ENCODE measurements at places on chromosomes 11 and 22. TPM values are rescaled to one million over a fixed set of nuclear protein-coding genes. Genes with fewer than 3 reads are reported as not detected.

MMP8 gene
- 0.14 TPM for total RNA-seq

CDKN1C gene
- 0.85 TPM for total RNA-seq

SLC37A2 gene
- total RNA-seq: 0.50 TPM

PIK3IP1 gene
- total RNA-seq: 10.7 TPM

DNA sequence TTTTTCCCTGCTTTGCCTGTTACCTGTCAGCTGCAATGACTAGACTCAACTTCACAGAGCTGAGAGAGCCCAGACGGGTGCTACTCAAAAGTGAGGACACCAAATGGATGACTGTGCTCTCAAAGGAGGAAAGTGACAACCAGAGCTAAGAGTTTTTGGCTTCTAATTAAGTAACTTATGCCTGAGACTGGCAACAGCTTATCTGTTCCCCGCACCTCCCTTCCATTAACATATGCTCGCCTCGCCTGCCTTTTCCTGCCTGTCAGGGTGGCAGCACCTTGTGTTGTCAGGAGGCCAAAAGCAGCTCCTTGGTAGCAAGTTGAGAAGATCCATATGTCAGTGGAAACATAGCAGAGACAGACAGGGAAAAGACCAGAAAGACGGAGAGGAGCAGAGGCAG, 573.9 kb upstream of the KIRREL3 start:
- H3K4me1 ChIP-seq: no peaks in the 10 kb centered on the region
- H3K36me3 ChIP-seq: no peaks in the 10 kb centered on the region
- H3K4me3 ChIP-seq: no peak overlapping the region
- no peak overlapping the region for H3K27ac ChIP-seq

GRCh38 chr11:100706179-100706578, 19.1 kb downstream of the ARHGAP42 start:
- no peaks in the 10 kb centered on the region for H3K36me3 ChIP-seq
- H3K4me3 ChIP-seq: no peak overlapping the region
- H3K27ac ChIP-seq: no peak overlapping the region
- no peaks in the 10 kb centered on the region for H3K4me1 ChIP-seq
- no peaks in the 10 kb centered on the region for H3K27me3 ChIP-seq
- DNase-seq: no peak

GRCh38 chr11:7551571-7551970, 37.8 kb downstream of the PPFIBP2 start:
- H3K27me3 ChIP-seq: no peaks in the 10 kb centered on the region
- H3K4me1 ChIP-seq: peaks cover 8% of the 10 kb centered on the region
- H3K27ac ChIP-seq: no peak overlapping the region
- H3K36me3 ChIP-seq: peaks cover 8% of the 10 kb centered on the region
- no peak overlapping the region for H3K4me3 ChIP-seq

DNA sequence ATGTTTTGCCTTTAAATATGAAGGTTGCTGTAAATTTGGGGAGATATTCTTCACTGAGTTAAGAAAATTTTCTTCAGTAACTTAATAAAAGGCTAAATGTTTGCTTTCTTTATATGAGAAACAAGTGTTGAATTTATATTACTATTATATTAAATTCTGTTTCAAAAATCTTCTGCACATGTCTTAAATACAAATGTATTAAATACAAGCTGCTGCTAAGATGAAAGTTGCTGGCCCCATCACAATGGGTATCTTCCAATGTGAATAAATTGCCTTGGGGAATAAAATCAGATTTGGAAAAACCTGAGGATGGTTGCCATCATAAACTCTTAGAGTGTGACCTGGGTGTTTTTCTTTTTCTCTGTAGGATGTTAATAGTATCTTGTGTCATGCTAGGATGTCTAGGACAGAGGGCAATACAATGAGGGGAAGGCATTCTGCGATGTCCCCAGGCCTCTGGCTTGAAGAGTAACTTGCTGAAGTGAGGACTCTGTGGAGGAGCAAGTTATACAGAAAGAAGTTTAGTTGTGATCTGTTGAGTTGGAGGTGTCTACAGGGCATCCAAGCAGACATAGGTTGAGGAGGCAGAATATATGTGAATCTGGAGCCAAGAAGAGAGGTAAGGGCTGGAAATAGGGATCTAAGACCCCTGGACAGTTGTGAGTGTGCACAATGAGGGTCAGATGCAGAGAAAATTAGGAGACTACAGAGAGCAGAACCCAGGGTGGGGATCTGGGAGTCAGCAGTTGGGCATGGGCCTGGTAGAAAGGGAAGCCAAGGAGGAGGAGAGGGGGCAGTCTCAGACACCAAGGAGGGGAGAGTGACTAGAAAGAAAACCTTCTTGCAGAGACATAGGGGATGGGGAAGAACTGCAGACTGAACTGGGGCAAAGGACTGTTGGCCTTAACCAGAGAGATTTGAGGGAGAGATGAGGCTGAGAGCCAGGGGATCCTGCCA, 4.8 kb downstream of the IGLL5 start:
- H3K27me3 ChIP-seq: peaks cover 36% of the 10 kb centered on the region
- H3K36me3 ChIP-seq: no peaks in the 10 kb centered on the region
- H3K27ac ChIP-seq: no peak overlapping the region

DNA sequence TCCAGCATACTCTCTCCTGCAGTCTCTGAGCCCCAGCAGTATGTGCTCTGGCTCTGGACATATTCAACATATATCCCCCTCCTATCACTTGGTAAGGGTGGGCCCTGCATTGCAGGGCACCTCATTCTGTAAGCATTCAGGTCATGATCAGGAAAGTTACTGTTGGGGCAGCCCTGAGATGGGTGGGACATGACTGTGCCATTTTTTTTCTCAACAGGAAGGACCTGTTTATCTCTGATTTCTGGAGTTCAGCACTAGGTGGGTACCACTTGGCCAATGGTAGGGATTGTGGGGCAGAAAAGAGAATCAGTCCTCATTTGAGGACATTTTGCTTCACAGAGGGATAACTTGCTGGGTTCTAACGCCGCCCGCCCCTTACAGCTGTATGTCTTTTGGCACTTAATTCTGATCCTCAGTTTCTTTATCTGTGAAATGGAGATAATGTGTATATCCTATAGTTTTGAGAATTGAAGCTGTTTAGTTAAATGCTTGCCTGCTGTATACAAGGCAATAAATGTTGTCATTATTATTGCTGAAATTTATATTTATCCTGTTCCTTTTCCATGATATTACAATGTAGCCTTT, 2.2 kb downstream of the SRRD start:
- H3K4me3 ChIP-seq: peak overlapping the region; percentile 90
- peak overlapping the region; percentile 35 for H3K27ac ChIP-seq
- no peak for DNase-seq
- H3K36me3 ChIP-seq: peaks cover 13% of the 10 kb centered on the region
- peaks cover 39% of the 10 kb centered on the region for H3K4me1 ChIP-seq

DNA sequence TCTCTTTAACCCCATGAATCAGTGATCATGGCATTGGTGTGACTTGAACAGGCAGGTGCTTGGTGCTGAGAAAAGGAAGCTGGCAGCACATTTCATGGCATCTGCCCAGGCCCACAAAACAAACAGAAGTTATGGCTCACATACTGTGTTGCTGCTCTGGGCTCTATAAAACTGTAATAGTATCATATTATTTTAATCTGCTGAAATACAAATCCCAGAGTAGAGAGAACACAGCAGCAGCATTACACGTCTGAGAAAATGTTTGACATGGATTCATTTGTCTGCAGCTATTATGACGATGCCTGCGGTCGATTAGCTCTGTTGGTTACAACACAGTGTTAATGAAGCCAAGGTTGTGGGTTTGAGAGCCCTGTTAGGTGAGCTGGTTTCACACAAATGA, 80.8 kb downstream of the ALX4 start:
- DNase-seq: no peak
- H3K36me3 ChIP-seq: peaks cover 4% of the 10 kb centered on the region
- no peaks in the 10 kb centered on the region for H3K27me3 ChIP-seq
- peaks cover 11% of the 10 kb centered on the region for H3K4me1 ChIP-seq

DNA sequence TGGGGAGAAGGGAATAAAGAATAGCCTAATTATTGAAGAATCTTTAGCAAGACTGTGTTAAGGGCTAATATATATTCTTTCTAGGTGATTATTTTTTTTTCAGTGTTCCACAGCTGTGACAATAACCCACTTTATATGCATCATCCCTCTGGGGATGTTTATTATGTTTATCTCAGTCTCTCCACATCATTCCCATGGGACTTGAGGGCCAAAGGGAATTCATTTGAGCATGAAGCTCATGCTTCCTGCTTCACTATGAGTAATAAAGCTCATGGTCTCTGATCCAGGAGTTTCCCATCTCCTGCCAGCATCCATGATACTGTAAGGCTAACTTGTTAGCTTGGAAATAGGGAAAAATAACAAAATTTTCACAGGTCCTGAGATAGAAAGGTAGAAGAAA, 1888.4 kb downstream of the LRRC4C start:
- H3K27ac ChIP-seq: no peak overlapping the region
- no peak for DNase-seq
- no peak overlapping the region for H3K4me3 ChIP-seq
- H3K27me3 ChIP-seq: no peaks in the 10 kb centered on the region
- H3K4me1 ChIP-seq: no peaks in the 10 kb centered on the region
- no peaks in the 10 kb centered on the region for H3K36me3 ChIP-seq

- DNase-seq: no peak
- H3K4me1 ChIP-seq: peaks cover 31% of the 10 kb centered on the region
- peaks cover 19% of the 10 kb centered on the region for H3K36me3 ChIP-seq
- no peak overlapping the region for H3K4me3 ChIP-seq
- H3K27me3 ChIP-seq: no peaks in the 10 kb centered on the region
- H3K27ac ChIP-seq: no peak overlapping the region
These were observed 2.9 kb upstream of the IL18BP start for GRCh38 chr11:71995726-71996291.

- H3K27ac ChIP-seq: no peak overlapping the region
- H3K27me3 ChIP-seq: peaks cover 4% of the 10 kb centered on the region
- no peak overlapping the region for H3K4me3 ChIP-seq
- peaks cover 8% of the 10 kb centered on the region for H3K36me3 ChIP-seq
These were observed 2.0 kb upstream of the CDK2AP2 start for GRCh38 chr11:67510023-67510345.

DNA sequence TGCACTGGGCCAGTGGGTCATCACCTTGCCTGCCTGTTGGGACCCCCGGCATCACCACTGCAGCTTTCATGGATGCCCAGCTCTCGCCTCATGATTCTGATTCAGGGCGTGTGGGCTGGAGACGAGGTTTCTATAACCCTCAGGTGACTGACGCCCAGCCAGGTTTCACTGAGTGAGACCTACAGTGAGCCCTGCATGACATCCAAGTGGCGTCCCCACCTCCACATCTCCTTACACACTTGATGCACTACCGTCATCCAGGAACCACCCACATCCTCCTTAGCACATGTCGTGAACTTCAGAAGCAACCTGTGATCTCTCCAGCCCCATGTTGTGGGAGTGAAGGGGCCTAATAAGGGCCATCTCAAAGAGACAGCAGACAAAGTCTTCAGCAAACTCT, 257.5 kb downstream of the CTTN start:
- DNase-seq: no peak
- H3K4me3 ChIP-seq: no peak overlapping the region
- H3K36me3 ChIP-seq: no peaks in the 10 kb centered on the region

DNA sequence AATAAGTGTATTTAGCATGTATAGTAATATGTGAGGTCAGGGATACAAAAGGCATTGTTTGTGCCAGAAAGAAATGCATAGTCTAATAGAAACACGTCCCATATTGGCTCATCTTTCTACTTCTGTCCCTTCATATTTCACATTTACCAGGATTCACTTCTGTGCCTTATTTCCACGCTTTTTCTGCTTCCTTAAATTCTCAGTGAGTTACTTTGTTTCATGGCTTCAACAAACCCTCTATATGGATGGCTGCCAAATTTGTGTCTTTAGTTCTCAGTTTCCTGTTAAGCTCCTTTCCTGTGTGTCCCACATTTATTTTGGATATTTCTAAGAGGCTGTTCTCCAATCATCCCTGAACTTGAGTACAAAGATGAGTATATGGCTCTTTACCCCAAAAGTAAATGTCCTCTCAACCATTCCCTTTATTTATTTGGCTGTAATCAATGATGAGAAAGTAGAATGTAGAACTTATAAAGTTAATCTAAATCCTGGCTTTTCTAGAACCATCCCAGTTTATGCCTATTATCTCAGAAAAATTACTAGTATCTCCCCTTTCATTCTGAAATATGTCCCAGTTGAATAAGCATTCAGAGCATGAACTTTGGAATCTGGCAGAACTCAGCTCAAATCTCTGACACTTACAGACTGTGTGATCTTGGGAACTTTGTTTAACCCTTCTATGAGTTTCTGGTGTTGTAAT, 23.5 kb downstream of the OR8B12 start:
- no peaks in the 10 kb centered on the region for H3K36me3 ChIP-seq
- no peaks in the 10 kb centered on the region for H3K4me1 ChIP-seq
- no peaks in the 10 kb centered on the region for H3K27me3 ChIP-seq
- no peak overlapping the region for H3K4me3 ChIP-seq
- no peak for DNase-seq

GRCh38 chr11:84747871-84748270, 879.3 kb downstream of the DLG2 start:
- DNase-seq: no peak
- no peaks in the 10 kb centered on the region for H3K27me3 ChIP-seq
- no peaks in the 10 kb centered on the region for H3K36me3 ChIP-seq
- H3K27ac ChIP-seq: no peak overlapping the region
- peaks cover 7% of the 10 kb centered on the region for H3K4me1 ChIP-seq

DNA sequence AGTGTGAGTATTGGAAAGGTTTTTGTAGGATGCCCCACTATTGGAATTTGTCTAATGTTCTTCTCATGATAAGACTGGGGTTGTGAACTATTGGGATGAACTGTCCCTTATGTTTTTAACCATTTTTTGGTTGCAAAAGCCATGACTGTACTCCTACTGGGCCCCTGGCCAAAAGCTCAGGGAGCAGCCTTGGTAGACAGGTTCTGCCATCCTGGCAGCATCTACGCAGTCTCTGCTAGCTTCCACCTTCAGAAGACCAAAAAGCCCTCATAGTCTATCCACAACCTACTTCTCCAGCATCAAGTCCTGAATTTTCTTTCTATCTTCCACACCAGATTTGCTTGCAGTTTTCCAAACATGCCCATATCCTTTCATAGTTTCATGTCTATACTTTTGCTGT, 211.8 kb downstream of the TENM4 start:
- no peak overlapping the region for H3K4me3 ChIP-seq
- DNase-seq: no peak
- no peaks in the 10 kb centered on the region for H3K4me1 ChIP-seq
- H3K36me3 ChIP-seq: no peaks in the 10 kb centered on the region
- no peak overlapping the region for H3K27ac ChIP-seq

Data from activated naive CD8-positive, alpha-beta T cell treated with anti-CD3 and anti-CD28 coated beads for 36 hours (primary cell).